Stimulated activated CD4-positive, alpha-beta T cell treated with anti-CD3 and anti-CD28 coated beads, Interleukin-4, amount 100 ng/mL, for 48 hours (primary cell): ENCODE measurements at places on chromosomes 12 and 14.

GRCh38 chr14:101554991-101555668, 6.2 kb upstream of the DIO3 start:
- DNase-seq: no peak

GRCh38 chr12:77179515-77179914, 114.1 kb upstream of the E2F7 start:
- DNase-seq: no peak

DNA sequence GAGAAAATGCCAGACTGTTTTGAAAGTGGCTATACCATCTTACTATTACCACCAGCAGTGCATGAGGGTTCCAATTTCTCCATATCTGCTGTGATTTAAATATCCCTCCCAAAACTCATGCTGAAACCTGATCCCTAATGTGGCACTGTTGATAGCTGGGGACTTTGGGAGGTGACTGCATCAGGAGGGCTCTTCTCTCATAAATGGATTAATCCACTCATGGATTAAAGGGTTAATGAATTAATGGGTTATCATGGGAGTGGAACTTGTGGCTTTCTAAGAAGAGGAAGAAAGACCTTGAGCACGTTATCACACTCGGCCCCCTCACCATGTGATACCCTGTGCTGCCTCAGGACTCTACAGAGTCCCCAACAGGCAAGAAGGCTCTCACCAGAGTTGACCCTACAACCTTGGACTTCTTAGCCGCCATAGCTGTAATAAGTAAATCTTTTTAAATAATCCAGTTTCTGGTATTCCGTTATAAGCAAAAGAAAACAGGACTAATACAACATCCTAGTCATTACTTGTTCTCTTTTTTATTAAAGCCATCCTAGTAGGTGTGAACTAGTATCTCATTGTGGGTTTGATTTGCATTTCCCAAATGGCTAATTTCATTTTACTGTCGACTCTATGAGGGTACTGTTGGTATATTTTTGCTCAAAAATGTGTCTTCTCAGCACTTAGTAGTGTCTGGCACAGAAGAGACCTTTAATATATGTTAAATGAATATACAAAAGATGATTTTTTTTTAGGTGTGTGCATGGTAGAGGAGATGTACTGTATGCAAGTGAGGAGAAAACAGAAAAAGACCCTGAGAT, 14.3 kb downstream of the PPP1R12A start:
- no peak for DNase-seq

DNA sequence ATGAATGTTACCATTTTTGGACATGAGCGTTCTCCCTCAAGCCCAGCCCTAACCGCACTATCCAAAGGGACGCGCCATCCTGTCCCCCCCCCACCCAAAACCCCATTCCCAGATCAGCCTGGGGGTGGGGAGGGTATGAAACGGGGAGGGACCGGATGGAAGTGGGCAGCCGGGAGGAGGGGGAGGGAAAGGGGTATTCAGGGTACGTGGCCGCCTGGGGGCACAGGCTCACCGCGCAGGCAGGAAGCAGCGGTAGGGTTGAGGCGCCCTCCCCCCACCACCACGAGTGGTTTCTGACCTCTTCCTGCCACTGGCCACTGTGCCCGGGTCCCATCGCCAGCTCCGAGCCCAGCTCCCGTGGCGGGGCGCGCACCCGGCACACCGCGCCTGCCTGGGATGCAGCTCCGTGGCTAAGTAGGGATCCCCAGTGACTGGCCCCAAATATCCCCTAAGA, 1.4 kb downstream of the ACTN1 start:
- DNase-seq: no peak

GRCh38 chr14:23120541-23121251, 1.6 kb upstream of the CEBPE start:
- DNase-seq: peak; percentile 80

GRCh38 chr12:65590318-65590717, 234.0 kb upstream of the HMGA2 start:
- no peak for DNase-seq

- no peak for DNase-seq
Observed at GRCh38 chr12:41402801-41403200, 214.7 kb downstream of the PDZRN4 start.

DNA sequence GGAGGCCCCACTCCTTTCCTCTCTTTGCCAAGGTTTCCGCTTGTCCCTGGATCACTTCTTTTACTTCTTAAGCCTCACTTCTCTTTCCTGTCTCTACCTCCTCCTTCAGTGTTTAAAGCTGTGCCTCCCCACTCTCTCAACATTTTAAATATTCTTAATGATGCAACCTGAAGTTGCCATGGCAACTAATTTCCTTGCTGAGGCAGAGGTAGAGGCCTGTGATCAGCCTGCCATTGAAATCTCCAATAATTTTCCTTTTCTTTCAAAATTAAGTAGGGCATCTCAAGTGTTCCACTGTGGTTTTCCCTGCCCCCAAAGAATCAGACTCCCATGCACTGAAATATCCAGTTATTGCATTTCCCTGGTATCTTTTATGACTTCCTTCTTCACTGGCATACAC, 108.6 kb upstream of the VRK1 start:
- no peak for DNase-seq

GRCh38 chr12:121124402-121125109, 8.1 kb upstream of the P2RX7 start:
- no peak for DNase-seq

GRCh38 chr12:117470804-117471203, 109.4 kb upstream of the NOS1 start:
- DNase-seq: peak; percentile 1

DNA sequence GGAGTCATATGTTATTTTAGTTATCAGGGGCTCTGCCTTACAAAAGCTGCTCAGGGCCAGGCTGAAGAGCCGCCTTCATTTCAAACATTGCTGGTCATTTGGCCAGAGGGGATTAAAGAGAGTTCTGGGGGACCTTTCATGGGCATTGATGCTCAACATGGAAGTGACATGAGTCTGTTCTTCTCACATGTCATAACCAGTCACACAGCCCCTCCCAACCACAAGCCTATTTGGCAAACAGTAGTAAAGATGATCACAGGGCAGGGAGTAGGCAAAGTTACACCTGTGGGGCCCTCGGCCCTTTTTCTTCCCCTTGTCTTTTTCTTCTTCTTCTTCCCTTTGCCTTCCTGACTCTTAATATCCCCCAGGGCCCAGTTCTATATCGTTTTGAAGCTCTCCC, 33.3 kb downstream of the CFAP54 start:
- DNase-seq: no peak

GRCh38 chr14:30569216-30569902, 10.4 kb downstream of the G2E3 start:
- no peak for DNase-seq

GRCh38 chr12:112532106-112532505, 113.4 kb downstream of the PTPN11 start:
- no peak for DNase-seq

GRCh38 chr12:99455350-99456035, 192.1 kb upstream of the GARIN6 start:
- DNase-seq: no peak

GRCh38 chr12:51403681-51404136, 12.5 kb upstream of the GALNT6 start:
- no peak for DNase-seq

DNA sequence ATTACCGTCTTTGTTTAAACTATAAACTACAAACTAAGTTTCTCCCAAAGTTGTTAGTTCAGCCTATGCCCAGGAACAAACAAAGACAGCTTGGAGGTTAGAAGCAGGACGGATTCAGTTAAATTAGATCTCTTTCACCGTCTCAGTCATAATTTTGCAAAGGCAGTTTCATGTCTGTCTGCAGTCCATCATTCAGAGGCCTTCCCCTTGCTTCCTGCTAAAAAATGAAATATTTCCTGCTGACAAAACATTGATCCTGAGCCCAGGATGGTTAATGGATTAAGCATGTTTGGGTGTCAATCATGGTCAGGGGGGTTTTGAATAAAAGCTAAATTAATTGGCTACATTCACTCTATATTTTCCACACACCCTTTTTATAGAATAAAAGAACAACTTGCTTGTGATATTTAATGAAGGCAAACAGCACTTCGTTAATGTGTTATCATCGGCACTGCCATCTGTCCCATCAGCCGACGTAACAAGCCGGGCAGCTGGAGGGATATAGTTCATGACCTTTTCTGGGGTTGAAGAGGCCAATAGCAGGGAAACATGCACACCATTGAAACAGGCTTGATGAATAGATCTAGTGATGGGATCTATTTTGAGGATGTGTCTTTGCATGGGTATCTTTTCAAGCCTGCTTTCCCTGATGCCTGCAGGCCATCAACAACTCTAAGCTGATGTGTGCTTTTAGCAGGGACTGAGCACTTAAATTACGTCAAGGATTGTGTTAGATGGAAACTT, 521.3 kb upstream of the TMEM132C start:
- no peak for DNase-seq

DNA sequence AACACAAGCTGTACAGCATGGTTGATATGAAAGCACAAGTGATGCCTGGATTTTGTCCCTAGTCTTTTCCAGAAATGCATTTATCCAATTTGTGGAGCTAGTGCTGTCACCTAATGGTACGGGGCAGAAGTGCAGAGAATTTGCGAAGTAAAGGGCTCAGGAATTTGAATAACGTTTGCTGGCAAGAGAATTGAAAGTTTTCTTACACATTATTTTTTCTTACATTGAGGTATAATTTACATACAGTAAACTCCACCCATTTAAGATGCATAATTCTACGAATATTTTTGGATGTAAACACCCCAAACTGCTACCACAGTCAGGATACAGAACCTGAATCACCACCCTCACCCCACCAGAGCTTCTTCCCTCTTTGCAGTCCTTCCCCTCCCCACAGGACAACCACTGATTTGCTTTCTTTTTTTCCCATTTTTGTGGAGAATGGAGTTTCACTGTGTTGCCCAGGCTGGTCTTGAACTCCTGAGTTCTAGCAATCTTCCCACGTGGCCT, 3.5 kb downstream of the AICDA start:
- DNase-seq: no peak

GRCh38 chr14:102629011-102629444, 36.6 kb downstream of the RCOR1 start:
- no peak for DNase-seq

DNA sequence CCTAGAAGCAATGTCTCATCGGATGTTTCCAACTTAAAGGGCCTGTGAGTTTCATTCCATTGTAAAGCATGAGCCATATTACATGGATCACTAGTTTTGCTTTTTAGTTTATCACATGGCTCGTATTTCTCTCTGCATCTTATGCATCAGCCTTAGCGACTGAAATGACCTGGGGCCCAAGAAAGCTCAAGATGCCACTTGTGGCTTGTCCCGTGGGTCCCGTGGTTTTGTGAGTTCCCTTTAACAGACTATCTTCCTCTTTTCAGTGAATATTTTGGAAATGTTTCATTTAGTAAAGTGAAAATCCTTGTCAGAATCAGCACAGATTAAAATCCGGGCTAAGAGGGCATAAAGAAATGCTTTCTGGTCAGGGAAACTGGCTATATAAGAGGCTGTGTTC, 86.2 kb upstream of the PPM1H start:
- DNase-seq: no peak

- DNase-seq: no peak
Observed at GRCh38 chr14:104072586-104072985, 12.9 kb upstream of the ASPG start.

DNA sequence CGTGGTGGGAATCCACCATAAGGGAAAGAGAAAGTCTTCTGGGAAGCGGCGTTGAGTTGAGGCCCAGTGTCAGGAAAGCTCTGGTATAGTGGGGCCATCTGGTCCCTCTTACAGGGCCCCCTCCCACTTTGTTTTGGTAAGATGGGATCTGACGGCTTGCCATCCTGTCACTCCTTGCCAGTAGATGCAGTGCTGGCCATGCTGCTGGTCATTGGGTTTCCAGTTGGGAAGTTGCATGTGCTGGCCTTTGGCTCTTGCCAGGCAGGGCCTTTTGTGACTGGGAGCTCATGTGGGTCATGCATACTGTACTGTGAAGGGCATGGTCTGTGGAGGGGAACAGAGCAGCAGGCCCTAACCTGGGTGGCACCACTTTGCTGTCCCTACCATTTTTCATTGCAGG, 3.8 kb downstream of the TRAF3 start:
- DNase-seq: no peak

- no peak for DNase-seq
Observed at GRCh38 chr12:86193931-86194330, 62.3 kb downstream of the MGAT4C start.

DNA sequence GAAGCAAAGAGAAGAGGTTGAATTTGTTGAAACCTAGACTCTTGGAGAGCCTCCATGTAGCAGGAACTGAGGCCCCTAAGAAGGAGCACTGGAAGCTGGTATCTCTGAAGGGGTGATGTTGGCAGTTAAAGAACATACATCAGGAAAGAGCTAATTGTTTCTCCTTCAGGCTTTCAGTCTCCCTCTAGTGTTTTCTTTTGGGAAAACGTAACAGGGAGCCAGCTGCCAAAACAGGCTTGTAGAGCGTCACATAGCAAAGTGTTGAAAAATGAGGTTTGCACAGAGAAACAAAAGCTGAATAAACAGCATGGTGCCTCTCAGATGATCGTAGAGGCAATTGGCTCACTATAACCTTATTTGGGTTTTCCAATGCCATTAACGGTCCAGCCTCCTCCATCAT, 46.9 kb upstream of the CAND1 start:
- no peak for DNase-seq

GRCh38 chr12:91804533-91804932, 341.1 kb downstream of the BTG1 start:
- DNase-seq: no peak

DNA sequence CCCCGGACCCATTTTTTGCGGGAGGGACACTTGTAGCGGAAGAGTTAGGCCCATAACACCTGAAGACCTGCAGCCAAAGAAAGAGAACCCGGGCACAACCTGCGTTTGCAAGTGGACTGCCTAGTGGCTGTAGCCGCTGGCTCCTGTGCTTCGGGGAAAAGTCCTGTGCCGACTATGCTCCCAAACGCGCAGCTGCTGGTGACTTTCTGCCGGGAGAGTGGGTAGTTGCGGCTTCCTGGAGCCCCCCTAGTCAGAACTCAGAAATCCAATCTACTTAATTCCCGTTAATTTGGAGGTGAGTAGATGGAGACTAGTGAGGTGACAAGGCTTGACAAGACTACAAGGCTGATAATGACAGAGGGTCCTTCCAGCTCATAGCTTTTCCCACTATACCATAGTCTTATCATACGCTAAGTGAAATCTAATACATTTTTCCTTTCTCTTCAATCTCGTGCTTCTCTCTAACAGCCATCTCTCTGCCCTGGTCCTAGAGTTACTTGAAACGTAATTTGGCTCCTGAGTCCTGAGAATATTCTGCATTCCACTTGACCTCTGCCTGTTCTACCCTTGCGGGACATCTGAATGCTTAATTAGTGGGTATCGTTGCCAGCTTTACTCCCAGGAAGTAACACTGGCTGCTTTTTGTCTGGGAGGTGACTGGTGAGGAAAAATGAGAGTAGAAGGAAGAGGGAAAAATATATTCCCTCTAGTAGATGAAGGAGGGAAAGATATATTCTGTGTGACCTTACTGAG, 556 bp downstream of the MTHFD1 start:
- peak; percentile 20 for DNase-seq

- DNase-seq: no peak
Observed at GRCh38 chr14:93146119-93146518, 30.4 kb upstream of the ITPK1 start.

DNA sequence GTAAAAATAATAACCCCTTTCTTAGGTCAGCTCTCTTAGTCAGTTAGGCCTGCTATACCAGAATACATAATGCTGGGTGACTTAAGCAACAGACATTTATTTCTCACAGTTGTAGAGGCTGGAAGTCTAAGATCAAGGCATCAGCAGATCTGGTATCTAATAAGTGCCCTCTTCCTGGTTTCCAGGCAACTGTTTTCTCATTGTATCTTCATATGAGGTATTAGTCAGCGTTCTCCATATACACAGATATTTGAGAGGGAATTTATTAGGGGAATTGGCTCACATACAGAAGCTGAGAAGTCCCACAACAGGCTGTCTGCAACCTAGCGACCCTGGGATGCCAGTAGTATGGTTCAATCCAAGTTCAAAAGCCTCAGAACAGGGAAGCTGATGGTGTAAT, 896.0 kb downstream of the GALC start:
- DNase-seq: no peak
